ENCODE measurements at places on chromosomes 3 and 15. TPM values are rescaled to one million over a fixed set of nuclear protein-coding genes. Genes with fewer than 3 reads are reported as not detected.

DNA sequence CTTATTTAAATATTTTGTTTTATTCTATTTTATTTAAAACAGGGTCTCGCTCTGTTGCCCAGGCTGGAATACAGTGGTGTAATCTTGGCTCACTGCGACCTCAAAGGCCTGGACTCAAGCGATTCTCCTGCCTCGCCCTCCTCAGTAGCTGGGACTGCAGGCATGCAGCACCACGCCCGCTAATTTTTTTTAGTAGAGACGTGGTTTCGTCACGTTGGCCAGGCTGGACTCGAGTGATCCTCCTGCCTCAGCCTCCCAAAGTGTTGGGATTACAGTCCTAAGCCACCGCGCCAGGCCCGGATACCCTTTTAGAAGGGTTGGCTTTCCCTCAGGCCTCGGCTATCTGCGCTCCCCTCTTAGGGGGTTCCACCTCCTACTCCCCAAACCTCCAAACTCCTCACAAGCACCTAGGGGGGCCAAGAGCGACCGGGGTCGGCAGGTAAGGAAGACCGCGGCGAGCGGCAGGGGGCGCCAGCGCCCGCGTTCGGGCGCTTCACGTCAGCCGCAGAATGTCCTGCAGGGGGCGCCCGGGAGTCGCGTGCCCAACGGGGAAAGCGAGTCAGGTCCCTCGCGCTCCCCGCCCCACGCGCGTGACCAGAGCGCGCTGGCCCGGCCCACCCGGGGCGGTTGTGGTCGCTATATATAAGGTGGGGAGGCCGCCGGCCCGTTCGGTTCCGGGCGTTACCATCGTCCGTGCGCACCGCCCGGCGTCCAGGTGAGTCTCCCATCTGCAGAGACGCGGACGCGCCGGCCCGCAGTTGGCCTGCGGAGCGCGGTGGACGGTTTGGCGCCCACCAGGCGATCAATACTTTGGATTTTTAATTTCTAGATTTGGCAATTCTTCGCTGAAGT lies 51.8 kb upstream of the GATM start:
- H3K27ac ChIP-seq: no peak overlapping the region
- peak; percentile 42 for DNase-seq
- H3K4me3 ChIP-seq: peak overlapping the region; percentile 48
- no peaks in the 10 kb centered on the region for H3K36me3 ChIP-seq
- H3K4me1 ChIP-seq: no peaks in the 10 kb centered on the region

DNA sequence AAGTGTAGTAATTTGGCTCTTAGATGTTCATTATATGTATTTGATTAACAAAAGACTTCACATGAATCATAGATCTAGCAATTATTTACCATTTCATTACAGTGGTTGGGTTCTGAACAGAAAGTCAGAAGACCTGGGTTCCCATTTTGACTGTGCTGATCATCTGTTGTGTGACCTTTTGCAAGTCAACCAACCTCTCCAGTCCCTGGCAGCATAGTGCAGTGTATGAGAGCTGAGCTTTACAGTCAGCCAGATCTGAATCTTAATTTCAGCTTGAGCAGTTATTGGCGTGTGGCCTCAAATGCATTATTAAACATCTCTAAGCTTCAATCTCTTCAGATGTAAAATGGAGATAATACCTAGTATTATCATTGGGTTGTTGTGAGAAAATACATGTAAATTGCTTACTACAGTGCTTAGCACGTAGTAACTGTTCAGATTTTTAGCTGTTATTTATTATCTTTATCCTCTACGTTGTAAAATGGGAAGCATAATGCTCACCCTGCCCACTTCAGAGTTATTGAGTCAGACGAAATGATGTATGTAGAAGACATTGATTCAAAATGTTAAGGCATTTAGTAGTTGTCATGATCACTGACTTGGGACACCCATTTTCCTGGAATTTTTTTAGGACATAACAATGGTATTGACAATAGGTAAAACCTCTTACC lies 104.0 kb downstream of the KLHL25 start:
- H3K4me1 ChIP-seq: peaks cover 55% of the 10 kb centered on the region
- H3K4me3 ChIP-seq: peak overlapping the region; percentile 49
- H3K27ac ChIP-seq: no peak overlapping the region
- no peaks in the 10 kb centered on the region for H3K27me3 ChIP-seq
- DNase-seq: no peak

DNA sequence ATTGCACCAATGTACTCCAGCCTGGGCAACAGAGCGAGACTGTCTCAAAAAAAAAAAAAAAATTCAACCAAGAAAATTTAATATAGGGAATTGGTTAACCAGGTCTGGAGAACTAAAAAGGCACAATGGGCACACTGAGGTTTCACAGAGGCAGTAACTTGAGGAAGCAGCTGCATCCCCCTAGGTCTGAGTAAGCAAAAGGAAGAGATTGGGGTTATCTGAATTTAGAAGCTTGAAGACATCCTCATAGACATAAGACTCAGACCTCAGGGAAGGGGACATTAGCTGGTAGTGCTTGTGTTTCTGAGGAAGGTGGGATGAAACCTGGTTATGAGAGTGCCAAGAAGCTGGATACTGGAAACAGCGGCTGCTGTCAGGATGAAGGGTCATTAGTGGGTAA lies 50.1 kb upstream of the LEKR1 start:
- no peak for DNase-seq
- H3K27me3 ChIP-seq: no peaks in the 10 kb centered on the region
- no peak overlapping the region for H3K4me3 ChIP-seq
- H3K4me1 ChIP-seq: no peaks in the 10 kb centered on the region
- H3K27ac ChIP-seq: no peak overlapping the region
- no peaks in the 10 kb centered on the region for H3K36me3 ChIP-seq

GRCh38 chr3:169675091-169675490 lies 11.6 kb upstream of the MECOM start:
- DNase-seq: no peak
- no peak overlapping the region for H3K4me3 ChIP-seq
- no peak overlapping the region for H3K27ac ChIP-seq

DNA sequence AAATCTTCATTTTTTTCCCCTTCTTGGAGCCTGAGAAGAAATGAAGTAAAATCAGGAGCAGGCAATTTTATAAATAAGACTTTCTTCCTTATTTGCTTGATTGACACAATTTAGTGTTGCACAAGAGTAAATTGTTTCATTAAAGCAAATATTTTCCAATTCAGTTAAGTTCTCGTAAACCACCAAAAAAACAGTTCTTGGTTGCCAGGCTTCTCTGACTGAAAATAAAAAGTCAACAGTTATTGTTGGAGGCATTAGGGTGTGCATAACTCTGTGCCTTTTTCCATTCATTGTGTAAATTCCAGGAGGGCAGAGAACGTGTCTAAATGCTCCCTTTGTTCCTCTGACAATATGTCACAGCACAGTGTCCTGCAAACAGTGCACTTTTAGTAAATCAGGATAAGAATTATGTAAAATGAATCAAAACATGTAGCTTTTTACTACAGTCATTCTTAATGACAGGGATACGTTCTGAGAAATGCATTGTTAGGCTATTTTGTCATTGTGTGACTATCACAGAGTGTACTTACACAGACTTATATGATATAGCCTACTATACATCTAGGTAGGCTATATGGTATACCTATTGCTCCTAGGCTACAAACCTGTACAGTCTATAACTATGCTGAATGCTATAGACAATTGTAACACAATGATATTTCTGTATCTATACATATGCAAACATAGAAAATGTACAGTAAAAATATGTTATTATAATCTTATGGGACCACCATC lies at the start of gene CP:
TSS of gene CP (minus strand) at position 47 of the 735 bp plus-strand sequence. CDS start at position 10, 37 bp downstream.
- no peaks in the 10 kb centered on the region for H3K36me3 ChIP-seq
- DNase-seq: no peak
- H3K27me3 ChIP-seq: no peaks in the 10 kb centered on the region
- no peak within 1 kb of the TSS for H3K27ac ChIP-seq
- H3K4me1 ChIP-seq: peaks cover 16% of the 10 kb centered on the region

GRCh38 chr3:139044366-139045210 lies at the start of gene PRR23C:
PRR23C (minus strand) TSS chr3:139044892; CDS start chr3:139044620, 272 bp downstream.
- no peak within 1 kb of the TSS for H3K27ac ChIP-seq
- no peak within 1 kb of the TSS for H3K4me3 ChIP-seq
- peaks cover 8% of the 10 kb centered on the region for H3K27me3 ChIP-seq
- no peak for DNase-seq
- no peaks in the 10 kb centered on the region for H3K4me1 ChIP-seq

- DNase-seq: no peak
- no peaks in the 10 kb centered on the region for H3K36me3 ChIP-seq
- H3K4me1 ChIP-seq: peaks cover 87% of the 10 kb centered on the region
- no peak overlapping the region for H3K4me3 ChIP-seq
These were observed 164.8 kb downstream of the AKAP13 start for GRCh38 chr15:85545185-85545584.

DNA sequence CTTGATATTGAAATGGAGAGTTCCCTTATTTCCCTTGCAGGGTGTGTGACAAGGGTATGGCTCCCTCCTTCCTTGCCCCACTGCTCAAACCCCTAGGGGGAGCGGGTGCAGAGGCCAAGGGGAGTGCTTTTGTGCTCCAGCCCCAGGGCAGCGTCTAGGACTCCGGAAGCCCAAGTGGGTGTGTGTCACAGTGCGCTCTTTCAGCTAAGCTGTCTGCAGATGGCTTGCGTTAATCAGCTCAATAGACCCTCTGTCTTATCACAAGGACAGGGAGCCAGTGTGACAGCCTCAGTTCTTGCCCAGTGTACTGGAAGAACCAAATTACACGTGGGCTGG lies 523.6 kb upstream of the LMCD1 start:
- H3K4me1 ChIP-seq: no peaks in the 10 kb centered on the region
- DNase-seq: peak; percentile 50
- H3K36me3 ChIP-seq: no peaks in the 10 kb centered on the region
- H3K27ac ChIP-seq: no peak overlapping the region
- no peak overlapping the region for H3K4me3 ChIP-seq

VGLL3 gene
- 1.9 TPM for total RNA-seq

CHRNA7 gene
- total RNA-seq: 0.44 TPM

Data from heart right ventricle (tissue), 16 donors.